ENCODE measurements at places on chromosomes 5 and 9.
A peak's percentile ranks its signal among the peaks of the same experiment; 100 is the strongest.

DNA sequence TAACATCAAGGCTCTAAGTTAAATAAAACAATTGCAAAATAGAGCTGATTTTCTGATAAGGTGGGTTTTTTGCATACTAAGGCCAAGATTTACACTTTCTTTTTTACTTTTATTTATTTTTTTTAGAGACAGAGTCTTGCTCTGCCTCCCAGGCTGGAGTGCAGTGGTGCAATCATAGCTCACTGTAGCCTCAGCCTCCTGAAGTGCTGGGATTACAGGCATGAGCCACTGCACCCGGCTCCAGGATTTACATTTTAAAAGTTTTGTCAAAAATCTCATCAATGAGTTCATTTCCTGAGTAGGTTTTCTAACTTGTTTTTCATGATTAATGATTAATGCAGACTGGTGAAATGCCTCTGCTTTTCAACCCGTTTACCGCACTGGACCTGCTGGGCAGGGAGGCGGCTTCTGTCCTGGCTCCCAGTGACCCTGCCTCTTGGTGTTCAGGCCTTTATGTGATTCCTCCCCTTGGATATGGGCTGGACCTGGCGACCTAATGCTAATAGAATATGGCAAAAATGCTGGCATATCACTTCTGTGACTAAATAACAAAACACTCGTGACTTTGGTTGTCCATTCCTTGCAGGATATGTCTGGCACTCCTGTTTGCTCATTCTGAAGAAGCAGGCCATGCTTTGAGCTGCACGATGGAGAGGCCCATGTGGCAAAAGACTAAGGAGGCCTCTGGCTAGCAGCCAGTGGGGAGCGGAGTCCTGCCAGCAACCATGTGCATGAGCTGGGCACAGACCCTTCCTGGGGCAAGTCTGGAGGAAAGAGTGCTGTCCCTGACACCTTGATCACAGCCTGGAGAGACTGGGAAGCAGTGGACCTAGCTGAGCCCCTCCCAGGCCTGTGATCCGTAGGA lies 72.2 kb upstream of the PTCH1 start:
- H3K36me3 ChIP-seq = no peaks in the 10 kb centered on the region
- H3K4me3 ChIP-seq = no peak overlapping the region
- DNase-seq = no peak
- H3K27me3 ChIP-seq = no peaks in the 10 kb centered on the region
- no peaks in the 10 kb centered on the region for H3K4me1 ChIP-seq
- no peak overlapping the region for H3K27ac ChIP-seq

DNA sequence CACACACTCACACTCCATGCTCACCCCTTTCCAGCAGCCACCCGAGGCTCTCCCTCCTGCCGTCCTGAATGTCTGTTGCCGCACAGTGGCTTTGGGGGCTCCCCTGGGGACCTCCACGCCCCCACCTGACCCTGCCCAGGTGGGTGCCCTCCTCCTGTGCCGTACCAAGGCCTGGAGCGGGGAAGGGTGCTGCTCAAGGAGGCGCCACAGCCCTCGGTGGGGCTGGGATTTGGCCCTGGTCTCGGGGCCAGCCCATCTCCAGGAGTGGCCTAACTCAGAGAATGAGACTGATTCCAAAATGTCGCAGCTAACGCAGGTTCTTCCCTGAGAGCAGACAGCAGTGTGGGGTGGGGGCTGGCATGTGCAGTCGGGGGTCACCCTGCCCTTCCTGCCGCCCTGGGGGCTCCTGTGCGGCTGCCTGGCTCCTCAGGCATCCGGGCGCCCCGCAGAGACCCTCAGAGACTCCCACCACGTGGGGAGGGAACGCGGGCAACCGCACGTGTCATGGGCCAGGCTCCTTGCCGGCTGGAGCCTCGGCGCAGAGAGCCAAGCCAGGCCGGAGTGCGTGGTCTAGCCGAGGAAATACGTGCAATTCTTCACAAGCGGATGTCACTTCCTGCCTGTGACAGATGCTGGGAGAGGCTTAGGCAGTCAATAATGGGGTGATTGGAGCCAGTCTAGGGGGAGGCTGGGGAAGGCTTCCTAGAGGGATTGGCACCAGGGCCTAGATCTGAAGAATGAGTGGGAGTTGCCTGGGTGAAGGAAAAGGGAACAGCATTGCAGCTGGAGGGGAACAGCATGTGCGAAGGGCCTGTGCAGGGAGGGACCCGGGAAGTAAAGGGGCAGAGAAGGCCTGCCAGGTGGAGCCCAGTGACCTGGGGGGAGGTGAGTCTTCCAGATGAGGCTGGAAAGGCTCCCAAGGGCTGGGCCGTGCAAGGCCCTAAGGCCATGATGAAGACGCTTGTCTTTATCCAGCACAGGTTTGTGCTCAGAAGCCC lies 44.1 kb downstream of the C9orf50 start:
- no peak overlapping the region for H3K4me3 ChIP-seq
- no peaks in the 10 kb centered on the region for H3K27me3 ChIP-seq
- H3K36me3 ChIP-seq = no peaks in the 10 kb centered on the region
- H3K27ac ChIP-seq = no peak overlapping the region
- DNase-seq = no peak

DNA sequence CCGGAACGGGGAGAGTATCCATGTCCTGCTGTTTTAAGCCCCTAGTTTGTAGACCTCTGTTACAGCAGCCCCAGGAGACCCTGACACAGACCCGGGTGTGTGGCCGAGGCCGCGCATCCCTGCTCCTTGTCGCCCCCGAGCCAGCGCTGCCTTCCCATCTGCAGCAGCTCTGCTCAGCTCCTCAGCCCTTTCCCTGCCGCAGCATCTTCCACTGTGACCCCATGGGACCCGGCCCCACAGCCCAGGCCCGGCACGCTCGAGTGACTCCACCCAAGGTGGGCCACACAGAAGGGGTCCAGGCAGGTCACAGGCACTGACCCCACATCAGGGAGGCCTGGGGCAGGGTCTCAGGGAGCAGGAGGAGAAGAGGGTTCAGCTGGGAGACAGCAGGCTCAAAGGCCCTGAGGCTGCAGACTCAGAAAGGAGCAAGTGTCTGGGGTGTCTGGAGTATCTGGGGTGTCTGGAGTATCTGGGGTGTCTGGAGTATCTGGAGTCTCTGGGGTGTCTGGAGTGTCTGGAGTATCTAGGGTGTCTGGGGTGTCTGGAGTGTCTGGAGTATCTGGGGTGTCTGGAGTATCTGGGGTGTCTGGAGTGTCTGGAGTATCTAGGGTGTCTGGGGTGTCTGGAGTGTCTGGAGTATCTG lies 31.2 kb downstream of the LHX3 start:
- H3K36me3 ChIP-seq = no peaks in the 10 kb centered on the region
- DNase-seq = no peak
- H3K4me1 ChIP-seq = peaks cover 34% of the 10 kb centered on the region
- no peak overlapping the region for H3K4me3 ChIP-seq

- no peak for DNase-seq
- no peaks in the 10 kb centered on the region for H3K4me1 ChIP-seq
- no peaks in the 10 kb centered on the region for H3K36me3 ChIP-seq
- no peaks in the 10 kb centered on the region for H3K27me3 ChIP-seq
Observed at GRCh38 chr5:8749556-8749955, 796.3 kb downstream of the SEMA5A start.

- H3K4me1 ChIP-seq = peaks cover 20% of the 10 kb centered on the region
- no peak overlapping the region for H3K27ac ChIP-seq
- no peak overlapping the region for H3K4me3 ChIP-seq
- H3K27me3 ChIP-seq = no peaks in the 10 kb centered on the region
- H3K36me3 ChIP-seq = peaks cover 2% of the 10 kb centered on the region
Observed at GRCh38 chr9:130839132-130840111, 4.4 kb downstream of the ABL1 start.

DNA sequence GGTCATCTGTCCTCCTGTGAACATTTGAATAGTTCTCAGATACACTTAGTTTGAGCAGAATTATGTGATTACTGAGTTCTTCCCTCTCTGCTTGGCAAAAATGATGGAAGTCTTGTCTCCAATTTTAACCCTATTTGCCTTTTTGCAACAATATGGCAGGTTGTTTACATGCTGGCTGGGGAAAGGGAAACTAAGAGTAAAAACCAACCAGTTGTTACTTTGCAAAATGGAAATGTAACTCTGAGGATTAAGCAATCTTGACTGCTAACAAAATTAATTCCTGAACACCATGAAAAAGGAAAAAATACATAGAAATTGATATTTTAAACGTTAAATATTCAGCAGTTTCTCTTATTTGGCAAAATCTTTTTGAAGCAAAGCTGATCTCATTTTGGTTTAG lies 11.1 kb downstream of the SIT1 start:
- no peak for DNase-seq
- H3K4me1 ChIP-seq = no peaks in the 10 kb centered on the region
- no peaks in the 10 kb centered on the region for H3K27me3 ChIP-seq
- no peaks in the 10 kb centered on the region for H3K36me3 ChIP-seq
- no peak overlapping the region for H3K4me3 ChIP-seq

DNA sequence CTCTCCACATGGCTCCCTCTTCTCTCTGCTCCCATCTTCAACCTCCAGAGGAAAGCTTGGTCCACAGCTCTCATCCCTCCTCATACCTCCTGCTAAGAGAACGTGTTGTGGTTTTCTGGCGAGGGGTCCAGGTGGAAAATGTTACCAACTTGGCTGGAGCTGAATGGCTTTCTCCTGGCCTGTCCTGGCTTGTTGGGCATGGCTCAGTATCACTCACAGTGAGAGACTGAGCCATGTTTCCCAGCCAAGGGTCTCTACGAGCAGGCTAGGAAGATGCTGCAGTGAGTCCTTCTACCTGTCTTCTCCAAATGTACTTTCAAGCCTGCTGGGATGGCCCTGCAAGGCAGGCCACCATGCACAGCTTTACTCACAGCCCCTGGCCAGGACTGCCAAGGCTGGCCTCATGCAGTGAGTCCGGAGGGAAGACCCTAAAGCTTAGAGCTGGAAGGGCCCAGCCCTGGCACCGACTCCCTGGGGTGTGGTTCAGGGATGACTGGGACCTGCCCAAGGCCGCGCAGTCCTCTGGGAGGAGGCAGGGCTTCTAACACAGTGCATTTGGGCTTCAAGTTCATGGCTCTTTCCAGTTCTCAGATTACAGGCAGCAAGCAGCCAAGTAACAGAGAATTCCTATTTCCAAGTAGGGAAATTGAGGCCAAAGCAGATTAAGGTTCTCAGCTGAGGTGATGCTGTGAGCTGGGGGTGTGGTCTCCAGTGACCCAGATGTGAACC lies 59.5 kb downstream of the COL27A1 start:
- H3K4me3 ChIP-seq = no peak overlapping the region
- DNase-seq = no peak
- peaks cover 20% of the 10 kb centered on the region for H3K4me1 ChIP-seq
- no peaks in the 10 kb centered on the region for H3K27me3 ChIP-seq
- H3K27ac ChIP-seq = no peak overlapping the region

- DNase-seq = no peak
- H3K36me3 ChIP-seq = no peaks in the 10 kb centered on the region
- no peaks in the 10 kb centered on the region for H3K27me3 ChIP-seq
Observed at GRCh38 chr9:77507212-77507961, 140.7 kb downstream of the GNA14 start.

DNA sequence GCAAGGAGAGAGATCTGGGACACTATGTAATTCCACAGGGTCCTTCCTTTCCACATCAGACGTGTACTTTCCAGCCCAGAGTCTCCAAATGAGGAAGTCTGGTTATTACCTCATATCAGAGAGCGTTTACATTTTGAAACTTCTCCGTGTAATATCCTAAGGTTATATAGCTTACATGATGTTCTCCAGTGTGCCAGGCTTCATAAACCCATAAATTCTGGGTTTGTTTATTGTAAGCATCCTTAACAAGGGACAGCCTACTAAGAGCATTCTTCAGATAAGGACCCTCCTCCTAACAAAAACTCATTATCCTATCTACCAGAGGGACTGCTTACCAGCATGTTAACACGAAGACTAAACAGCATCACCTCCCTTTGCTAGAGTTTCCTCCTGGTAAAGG lies 17.9 kb downstream of the SRFBP1 start:
- no peak for DNase-seq
- H3K27ac ChIP-seq = no peak overlapping the region
- H3K4me3 ChIP-seq = no peak overlapping the region
- H3K36me3 ChIP-seq = no peaks in the 10 kb centered on the region

GRCh38 chr5:3659907-3660306 lies 64.3 kb downstream of the IRX1 start:
- DNase-seq = peak; percentile 23
- H3K36me3 ChIP-seq = no peaks in the 10 kb centered on the region
- no peak overlapping the region for H3K4me3 ChIP-seq
- no peak overlapping the region for H3K27ac ChIP-seq
- no peaks in the 10 kb centered on the region for H3K27me3 ChIP-seq
- no peaks in the 10 kb centered on the region for H3K4me1 ChIP-seq

DNA sequence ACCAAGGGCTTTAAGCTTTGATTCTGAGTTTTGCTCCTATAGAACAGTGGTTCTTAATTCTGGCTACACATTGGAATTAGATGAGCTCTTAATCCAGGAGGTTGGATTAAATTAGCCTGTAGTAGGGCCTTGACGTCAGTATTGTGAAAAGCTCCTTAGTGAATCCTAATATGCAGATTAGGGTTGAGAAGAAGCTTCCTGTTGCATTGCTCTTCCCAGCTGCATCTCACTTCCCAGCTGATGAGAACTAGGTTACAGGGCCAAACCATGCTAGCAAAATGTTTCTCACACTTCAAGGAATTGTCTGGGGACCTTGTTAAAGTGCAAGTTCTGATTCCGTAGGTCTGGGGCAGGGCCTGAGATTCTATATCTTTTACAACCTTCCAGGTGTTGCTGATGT lies 300.0 kb downstream of the ZSWIM6 start:
- H3K4me3 ChIP-seq = no peak overlapping the region
- DNase-seq = no peak
- H3K4me1 ChIP-seq = no peaks in the 10 kb centered on the region
- no peaks in the 10 kb centered on the region for H3K36me3 ChIP-seq
- no peaks in the 10 kb centered on the region for H3K27me3 ChIP-seq

DNA sequence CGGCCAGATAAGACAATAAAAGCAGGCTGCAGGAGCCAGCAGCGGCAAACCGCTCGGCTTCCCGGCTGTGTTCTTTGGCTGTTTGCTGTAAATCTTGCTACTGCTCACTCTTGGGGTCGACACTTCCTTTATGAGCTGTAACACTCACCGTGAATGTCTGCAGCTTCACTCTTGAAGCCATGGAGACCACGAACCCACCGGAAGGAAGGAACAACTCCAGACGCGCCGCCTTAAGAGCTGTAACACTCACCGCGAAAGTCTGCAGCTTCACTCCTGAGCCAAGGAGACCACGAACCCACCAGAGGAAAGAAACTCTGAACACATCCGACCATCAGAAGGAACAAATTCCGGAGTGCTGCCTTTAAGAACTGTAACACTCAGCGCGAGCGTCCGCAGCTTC lies 451.7 kb downstream of the AGTPBP1 start:
- H3K4me1 ChIP-seq = no peaks in the 10 kb centered on the region
- no peaks in the 10 kb centered on the region for H3K36me3 ChIP-seq
- no peak overlapping the region for H3K27ac ChIP-seq
- H3K27me3 ChIP-seq = no peaks in the 10 kb centered on the region
- DNase-seq = peak; percentile 4

DNA sequence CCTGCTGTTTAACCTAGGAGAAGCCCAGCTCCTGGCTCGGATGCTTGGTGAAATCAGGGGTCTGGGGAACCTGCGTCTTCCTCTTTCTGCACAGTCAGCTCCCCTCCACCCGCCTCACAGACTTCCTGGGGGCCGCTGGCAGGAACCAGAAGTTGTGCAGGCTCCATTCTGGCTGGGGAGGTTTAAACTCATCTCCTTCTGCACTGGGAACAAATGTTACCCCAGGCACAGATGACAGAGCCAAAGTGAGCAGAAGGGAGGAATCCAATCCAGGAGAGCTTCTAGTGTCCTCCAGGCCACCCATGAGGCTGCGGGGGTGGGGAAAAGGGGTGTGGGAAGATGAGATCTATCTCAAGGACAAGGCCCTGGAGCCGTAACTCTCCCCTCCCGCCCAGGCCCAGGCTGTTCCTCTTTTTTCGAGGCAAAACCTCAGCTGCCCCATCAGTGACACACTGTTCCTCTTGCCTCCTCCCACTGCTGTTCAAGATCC lies 31.2 kb downstream of the KCNMB1 start:
- no peak overlapping the region for H3K27ac ChIP-seq
- no peaks in the 10 kb centered on the region for H3K36me3 ChIP-seq
- peaks cover 10% of the 10 kb centered on the region for H3K4me1 ChIP-seq
- peaks cover 4% of the 10 kb centered on the region for H3K27me3 ChIP-seq
- H3K4me3 ChIP-seq = no peak overlapping the region
- DNase-seq = peak; percentile 24

Measured in large intestine (tissue), 12 donors.